Bladder microvascular endothelial cell (primary cell): ENCODE measurements at places on chromosomes 6 and 20. TPM values are rescaled to one million over a fixed set of nuclear protein-coding genes. Genes with fewer than 3 reads are reported as not detected.

Gene HDGFL1
- total RNA-seq = not detected in 2 replicates

Gene LRFN2
- total RNA-seq = not detected in 2 replicates

Gene COL20A1
- total RNA-seq = not detected in 2 replicates

Gene MLN
- total RNA-seq = not detected in 2 replicates

Gene IMPG1
- total RNA-seq = not detected in 2 replicates

Gene ZC2HC1B
- not detected in 2 replicates for total RNA-seq

Gene GRIK2
- total RNA-seq = under 0.01 and 0.13 TPM in 2 replicates

Gene PSMB9
- 27.0 and 55.5 TPM in 2 replicates for total RNA-seq

Gene PAX1
- not detected in 2 replicates for total RNA-seq
